H1 (cell line): ENCODE measurements at places on chromosomes 7 and 10. TPM values are rescaled to one million over a fixed set of nuclear protein-coding genes. Genes with fewer than 3 reads are reported as not detected.

The OR6V1 gene
- not detected in 2 replicates for total RNA-seq

The LBX1 gene
- not detected in 2 replicates for total RNA-seq

The IGF2BP3 gene
- total RNA-seq = 190 and 193 TPM in 2 replicates

The SPDYE16 gene
- total RNA-seq = not detected in 2 replicates

The CHAT gene
- not detected in 2 replicates for total RNA-seq

GRCh38 chr7:158382363-158383254 lies 205.0 kb downstream of the PTPRN2 start:
- no peak overlapping the region for H3K4me3 ChIP-seq
- no peak for DNase-seq
- no peaks in the 10 kb centered on the region for H3K36me3 ChIP-seq
- no peak overlapping the region for H3K27ac ChIP-seq

DNA sequence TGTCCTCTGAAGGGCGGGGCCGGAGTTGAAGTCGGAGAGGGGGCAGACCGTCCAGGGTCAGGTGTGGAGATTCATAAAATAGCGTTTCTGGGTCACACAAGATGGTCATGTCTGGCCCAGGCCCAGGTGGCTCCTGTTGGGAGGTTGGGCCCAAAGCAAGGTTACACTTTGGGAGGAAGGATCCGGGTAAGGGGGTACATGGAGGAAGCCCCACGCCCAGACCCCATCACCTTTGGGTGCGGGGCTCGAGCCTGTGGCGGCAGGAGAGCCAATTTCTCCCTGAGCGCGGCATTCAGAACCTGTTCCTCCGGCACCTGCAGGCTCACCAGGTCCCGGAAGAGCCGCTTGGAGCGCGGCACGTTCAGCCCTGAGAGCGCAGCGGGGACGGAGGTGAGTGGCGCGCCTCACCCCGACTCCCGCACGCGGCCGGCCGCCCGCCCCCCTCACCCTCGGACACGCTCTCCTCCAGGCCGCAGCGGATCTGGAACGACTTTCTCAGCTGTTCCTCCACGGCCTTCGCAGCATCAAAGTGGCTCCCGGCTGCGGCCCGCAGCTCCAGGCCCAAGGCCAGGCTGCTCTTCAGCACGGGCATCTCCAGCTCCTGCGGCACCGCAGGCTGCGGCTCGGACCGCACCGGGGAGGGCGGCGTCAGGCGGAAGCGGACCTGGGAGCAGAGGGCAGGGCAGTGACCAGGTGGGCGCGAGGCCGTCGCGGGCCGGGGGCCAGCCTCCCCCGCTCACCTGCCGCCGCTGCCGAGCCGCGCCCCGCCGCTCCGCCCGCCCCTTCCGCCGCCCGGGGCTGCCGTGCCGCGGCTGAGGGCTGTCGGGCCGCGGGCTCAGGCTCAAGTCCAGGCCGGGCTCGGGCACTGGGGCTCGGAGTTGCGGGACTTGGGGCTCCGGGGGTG lies 644 bp downstream of the PPP1R35 start:
- no peaks in the 10 kb centered on the region for H3K27me3 ChIP-seq
- peak overlapping the region; percentile 81 for H3K4me3 ChIP-seq
- H3K4me1 ChIP-seq = peaks cover 15% of the 10 kb centered on the region
- DNase-seq = no peak
- H3K27ac ChIP-seq = peak overlapping the region; percentile 62
